ENCODE measurements at places on chromosomes 2 and 18.

DNA sequence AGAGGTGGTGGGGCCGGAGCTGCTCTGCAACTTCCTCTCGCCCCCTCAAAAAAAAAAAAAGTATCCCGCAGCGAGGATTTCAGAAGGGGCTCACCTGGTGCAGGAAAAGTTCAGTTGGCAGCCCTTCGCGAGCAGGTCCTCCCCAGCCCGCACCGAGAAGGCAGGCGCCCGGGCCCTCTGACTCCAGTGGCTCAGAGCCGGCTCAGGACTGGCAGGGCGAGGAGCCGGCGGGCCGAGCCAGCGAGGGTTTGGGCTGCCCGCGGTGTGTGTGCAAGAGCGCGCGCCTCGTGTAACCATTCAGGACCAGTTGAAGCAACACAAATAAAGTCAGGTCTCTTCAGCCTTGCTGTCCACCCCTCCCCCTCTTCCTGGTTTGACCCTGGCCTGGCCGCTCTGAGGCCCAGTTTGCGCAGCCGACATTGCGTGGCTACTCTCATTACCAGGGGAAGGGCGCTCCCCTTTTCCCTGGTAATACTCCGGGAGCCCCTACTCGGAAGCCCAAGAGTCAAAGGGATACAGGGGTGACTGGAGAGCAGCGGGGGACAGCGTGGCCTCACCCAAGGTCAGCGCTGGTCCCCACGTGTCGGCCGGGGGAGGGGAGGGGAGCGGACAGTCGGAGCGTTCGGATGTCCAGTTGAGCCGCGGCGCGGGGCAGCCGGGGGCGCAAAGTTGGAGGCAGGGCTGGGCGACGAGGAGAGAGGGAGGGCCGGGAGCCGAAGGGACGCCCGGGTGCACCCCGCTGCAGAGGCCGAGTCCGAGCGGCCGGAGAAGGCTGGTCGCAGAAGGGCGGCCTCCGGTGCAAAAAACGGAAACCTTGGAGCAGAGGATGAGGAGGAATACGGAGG is 12.3 kb downstream of the EN1 start:
- DNase-seq = no peak

- DNase-seq = no peak
Observed at GRCh38 chr18:45708831-45709230, 15.2 kb upstream of the SLC14A1 start.

GRCh38 chr18:63236406-63236805 is 83.2 kb downstream of the BCL2 start:
- DNase-seq = no peak

DNA sequence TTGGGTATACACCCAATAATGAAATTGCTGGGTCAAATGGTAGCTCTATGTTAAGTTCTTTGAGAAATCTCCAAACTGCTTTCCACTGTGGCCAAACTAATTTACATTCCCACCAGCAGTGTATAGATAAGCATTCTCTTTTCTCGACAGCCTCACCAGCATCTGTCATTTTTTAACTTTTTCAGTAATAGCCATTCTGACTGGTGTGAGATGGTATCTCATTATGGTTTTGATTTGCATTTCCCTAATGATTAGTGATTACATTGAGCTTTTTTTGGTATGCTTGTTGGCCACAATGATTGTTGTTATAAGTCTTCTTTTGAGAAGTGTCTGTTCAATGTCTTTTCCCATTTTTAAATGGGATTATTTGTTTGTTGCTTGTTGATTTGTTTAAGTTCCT is 50.4 kb upstream of the EPAS1 start:
- DNase-seq = no peak

DNA sequence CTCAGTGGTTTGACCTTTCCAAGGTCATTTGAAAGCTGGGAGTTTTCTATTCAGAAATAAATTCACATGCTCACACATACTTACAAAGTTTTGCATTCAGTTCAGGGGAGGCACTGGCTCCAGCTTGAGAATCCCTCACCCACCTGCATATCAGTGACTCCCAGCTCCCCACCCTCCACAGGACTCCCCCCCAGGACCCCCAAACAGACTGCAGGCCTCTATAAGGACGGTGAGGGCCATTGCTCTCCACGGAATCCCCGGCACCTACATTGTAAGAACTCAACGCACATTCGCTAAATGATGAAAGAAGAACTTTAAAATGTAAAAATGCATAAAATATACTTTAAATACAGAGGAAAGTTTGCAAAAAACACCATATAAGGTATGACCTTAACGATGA is 97.2 kb upstream of the TEX51 start:
- DNase-seq = no peak

- no peak for DNase-seq
Observed at GRCh38 chr2:127558911-127559310, 23.4 kb downstream of the MYO7B start.

DNA sequence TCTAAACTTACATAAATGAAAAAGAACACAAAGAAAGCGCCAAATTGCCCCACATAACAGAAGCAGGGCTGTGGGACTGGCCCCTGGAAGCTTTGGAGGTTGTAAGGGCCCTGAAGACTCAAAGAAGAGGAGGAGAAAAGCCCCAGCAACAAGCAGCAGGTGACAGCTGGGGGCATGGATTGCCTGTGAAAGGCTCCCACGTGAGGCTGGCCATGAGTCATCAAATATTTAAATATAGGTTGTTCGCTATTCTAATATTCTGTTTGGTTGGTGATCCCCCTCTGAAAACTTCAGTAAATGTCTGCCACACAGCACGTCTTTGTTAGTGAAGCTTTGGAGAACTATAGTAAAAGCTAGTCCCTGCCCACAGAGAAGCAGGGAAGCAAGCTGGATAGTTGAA is 132.4 kb downstream of the MREG start:
- DNase-seq = no peak

- DNase-seq = no peak
Observed at GRCh38 chr2:469514-469913, 181.6 kb upstream of the ALKAL2 start.

DNA sequence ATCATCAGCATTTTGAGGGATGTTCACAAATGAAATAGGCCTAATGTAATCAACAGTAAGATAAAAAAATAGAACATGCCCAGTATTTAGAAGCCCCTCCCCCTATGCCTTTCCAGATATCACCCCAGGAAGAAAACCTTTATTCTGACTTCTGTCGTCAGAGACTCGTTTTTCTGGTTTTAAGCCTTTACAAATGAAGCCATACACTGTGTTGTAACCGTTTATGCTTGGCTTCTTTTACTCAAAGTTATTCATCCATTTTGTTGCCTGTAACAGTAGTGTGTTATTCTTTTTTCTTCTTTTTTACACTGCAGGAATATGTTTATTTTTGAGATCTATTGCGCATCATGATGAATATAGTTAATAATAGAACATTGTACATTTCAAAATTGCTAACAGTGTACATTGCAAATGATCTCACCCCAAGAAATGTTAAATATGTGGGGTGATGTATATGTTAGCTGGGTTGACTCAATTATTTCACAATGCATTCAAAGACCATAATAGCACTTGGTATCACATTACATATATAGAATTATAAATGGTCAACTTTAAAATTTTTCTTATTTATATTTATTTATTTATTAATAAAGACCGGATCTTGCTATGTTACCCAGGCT is 28.1 kb upstream of the PNPT1 start:
- DNase-seq = no peak

Measured in stimulated activated CD4-positive, alpha-beta T cell treated with anti-CD3 and anti-CD28 coated beads, Interleukin-4, amount 100 ng/mL, for 24 hours (primary cell).